ENCODE measurements at places on chromosomes 4 and X. TPM values are rescaled to one million over a fixed set of nuclear protein-coding genes. Genes with fewer than 3 reads are reported as not detected.

- DNase-seq: no peak
Observed at GRCh38 chrX:132009350-132009749, 13.8 kb upstream of the STK26 start.

DNA sequence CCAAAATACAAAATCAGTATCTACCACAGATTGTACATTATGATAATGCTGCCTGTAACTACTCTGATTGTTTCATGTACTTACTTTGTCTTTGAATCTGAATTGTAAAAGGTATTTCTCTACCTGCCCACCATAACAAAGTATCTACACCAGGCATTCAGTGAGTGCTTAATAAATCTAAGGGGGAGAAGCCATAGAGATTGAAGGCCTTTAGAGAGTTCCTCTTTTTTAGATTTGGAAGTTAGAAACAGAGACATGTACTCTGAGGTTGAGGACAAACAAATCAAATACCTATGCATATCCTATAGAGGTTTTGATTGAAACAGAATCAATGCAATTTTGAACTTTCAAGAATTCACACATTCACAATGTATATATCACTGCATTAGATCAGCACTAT lies 42.7 kb downstream of the SAT1 start:
- no peak for DNase-seq

DNA sequence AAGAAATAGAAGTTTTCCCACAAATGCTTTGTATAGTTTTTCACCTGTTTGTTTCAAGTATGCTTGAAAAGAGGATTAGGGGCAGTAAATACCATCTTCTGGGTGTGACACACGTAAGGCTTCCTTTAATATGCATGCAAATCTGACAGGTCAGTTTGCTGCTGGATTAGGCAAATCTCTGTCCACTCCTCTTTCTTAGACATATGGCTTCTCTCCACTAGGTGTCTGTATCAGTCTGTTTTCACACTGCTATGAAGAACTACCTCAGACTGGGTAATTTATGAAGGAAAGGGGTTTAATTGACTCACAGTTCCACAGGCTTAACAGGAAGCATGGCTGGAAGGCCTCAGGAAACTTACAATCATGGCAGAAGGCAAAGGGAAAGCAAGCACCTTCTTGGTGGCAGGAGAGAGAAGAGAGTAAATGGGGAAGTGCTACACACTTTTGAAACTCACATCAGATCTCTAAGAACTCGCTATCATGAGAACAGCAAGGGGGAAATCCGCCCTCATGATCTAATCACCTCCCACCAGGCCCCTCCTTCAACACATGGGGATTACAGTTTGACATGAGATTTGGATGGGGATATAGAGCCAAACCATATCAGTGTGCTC lies 66.9 kb downstream of the TAB3 start:
- DNase-seq: no peak

DNA sequence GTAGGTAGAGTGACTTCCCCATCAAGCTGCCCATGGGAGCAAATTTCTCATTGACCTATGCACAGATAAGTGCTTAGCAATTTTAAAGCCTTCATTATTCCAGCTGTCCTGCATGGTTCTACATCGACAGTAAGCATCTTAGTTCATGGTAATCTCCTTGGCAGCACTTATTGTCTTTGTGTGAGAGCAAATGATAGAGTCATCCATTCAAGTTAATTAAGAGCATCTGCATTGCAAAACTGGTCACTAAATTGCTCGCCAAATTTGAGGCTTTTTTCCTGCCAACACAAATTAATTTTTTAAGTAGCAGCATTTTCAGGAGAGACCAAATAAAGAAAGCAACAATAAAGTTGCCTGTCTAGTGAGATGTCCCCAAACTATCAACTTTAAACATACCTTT lies 76.7 kb downstream of the SH3BGRL start:
- DNase-seq: no peak

AR gene
- total RNA-seq: not detected

PABPC5 gene
- not detected for total RNA-seq

All from activated naive CD4-positive, alpha-beta T cell treated with anti-CD3 and anti-CD28 coated beads, Interleukin-2, amount 50 U/mL, for 72 hours (primary cell).